Astrocyte (in vitro differentiated cells and primary cell): ENCODE measurements at places on chromosomes 3 and 15. TPM values are rescaled to one million over a fixed set of nuclear protein-coding genes. Genes with fewer than 3 reads are reported as not detected.

GRCh38 chr3:190302212-190302867 is 19.9 kb downstream of the CLDN1 start:
- H3K27me3 ChIP-seq: no peaks in the 10 kb centered on the region
- no peak overlapping the region for H3K4me3 ChIP-seq
- H3K27ac ChIP-seq: no peak overlapping the region
- DNase-seq: no peak
- H3K4me1 ChIP-seq: peaks cover 5% of the 10 kb centered on the region

DNA sequence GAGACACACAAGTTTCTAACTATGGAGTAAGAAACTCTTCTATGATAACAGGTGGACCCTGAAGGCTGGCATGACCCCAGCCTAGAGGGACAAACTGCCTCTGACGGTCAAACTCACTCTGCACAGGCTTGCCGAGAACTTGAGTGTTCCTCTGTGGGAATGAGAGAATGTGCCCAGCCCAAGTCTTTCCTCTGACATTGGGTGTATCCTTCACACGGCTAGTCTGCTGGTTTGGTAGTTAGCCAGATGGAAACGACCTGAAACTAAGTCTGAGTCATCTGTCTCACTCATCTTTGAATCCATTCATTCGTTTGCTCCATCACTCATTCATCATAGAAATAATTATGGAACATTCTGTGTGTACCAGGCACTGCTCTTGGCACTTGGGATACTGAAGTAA is 198.4 kb downstream of the ATP10A start:
- no peak overlapping the region for H3K27ac ChIP-seq
- no peak overlapping the region for H3K4me3 ChIP-seq
- no peaks in the 10 kb centered on the region for H3K36me3 ChIP-seq
- H3K27me3 ChIP-seq: no peaks in the 10 kb centered on the region

DNA sequence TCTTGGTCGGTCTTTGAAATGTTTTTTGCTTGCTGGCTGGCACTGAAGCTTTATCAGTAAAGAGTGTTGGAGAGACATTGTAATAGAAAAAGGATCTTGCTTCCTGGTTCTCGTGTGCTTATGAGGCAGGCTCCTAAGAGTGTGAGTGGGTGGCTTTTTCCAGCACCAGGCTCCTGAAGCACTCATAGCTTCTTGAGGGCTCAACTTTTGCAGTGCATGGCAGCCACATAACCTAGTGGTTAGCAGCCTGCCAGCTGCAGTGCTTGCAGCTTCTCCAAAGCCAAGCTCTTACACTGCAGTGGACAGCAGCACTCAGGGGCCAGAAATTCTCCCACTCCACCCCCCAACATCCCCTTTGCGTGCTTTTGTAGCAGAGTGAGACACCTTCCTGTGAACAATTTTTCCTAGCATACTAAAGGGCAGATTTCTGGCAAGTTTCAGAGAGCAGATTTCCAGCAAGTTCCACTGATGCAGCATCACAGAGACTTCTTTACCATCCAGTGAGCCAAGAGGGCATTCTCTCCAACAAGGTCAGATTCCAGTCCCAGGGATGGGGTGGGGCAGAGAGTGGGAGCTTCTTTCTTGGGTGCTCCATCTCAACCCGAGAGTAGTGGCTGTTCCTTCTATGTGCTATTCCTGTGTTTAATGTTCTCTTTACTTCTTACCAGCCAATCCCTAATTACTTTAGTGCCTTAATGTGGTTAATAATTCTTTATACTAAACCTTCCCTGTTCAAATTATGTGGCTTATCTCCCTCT is 15.8 kb upstream of the ARHGEF26 start:
- no peaks in the 10 kb centered on the region for H3K27me3 ChIP-seq
- no peaks in the 10 kb centered on the region for H3K36me3 ChIP-seq
- no peak overlapping the region for H3K4me3 ChIP-seq
- no peaks in the 10 kb centered on the region for H3K4me1 ChIP-seq

Gene LNP1
- total RNA-seq: 2.5 and 2.6 TPM in 2 replicates

DNA sequence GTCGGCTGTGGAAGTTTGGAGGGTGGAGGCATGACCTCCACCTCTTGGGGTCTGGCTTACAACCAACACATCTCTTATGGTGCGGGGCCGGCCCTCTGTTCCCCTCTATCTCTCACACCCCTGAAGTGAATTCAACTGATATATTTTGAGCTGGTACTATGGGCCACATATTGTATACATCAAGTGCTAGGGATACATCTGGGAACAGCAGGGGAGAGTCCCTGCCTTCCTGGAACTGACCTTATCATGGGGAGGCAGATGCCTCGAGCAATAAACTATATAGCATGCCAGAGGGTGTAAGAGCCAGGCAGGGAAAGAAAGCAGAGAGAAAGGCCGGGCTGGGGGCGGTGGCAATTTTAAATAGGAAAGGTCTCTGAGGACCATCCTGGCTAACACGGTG is 60.4 kb upstream of the TRPM1 start:
- no peaks in the 10 kb centered on the region for H3K4me1 ChIP-seq
- DNase-seq: no peak
- H3K4me3 ChIP-seq: no peak overlapping the region
- no peaks in the 10 kb centered on the region for H3K36me3 ChIP-seq
- no peaks in the 10 kb centered on the region for H3K27me3 ChIP-seq

- no peak overlapping the region for H3K4me3 ChIP-seq
- no peaks in the 10 kb centered on the region for H3K27me3 ChIP-seq
- peak; percentile 60 for DNase-seq
- peaks cover 5% of the 10 kb centered on the region for H3K4me1 ChIP-seq
Observed at GRCh38 chr3:165466856-165467255, 270.7 kb upstream of the SLITRK3 start.

DNA sequence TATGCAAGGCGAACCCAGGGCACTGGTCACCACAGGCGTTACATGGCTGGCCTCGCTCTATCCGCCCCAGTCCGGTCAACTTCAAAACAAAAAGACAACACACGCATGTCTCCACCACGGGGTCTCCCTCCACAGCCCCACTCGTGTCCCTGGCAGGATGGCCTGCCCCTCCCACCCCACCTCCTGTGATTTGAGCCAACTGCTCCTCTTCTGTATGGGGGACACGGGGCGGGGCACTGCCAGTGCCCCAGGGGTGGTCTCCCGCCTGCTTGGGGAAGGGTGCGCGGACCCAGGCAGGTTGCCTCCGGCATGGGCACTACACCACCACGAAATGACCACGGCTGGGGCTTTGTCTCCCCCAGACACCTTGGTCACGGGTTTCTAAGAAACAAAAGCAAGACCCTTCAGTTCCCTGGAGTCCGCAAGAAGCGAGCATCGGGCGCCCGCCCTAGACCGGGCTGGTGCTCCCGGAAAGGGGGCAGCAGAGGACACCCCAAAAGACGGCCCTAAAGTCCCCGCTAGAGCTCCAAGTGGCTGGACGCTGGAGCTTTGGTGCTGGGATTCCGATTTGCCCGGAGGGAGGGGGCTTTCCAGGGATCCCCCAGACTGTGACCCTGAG is 219.3 kb upstream of the PRICKLE2 start:
- peaks cover 29% of the 10 kb centered on the region for H3K27me3 ChIP-seq
- no peak for DNase-seq
- no peaks in the 10 kb centered on the region for H3K36me3 ChIP-seq
- H3K27ac ChIP-seq: no peak overlapping the region
- peaks cover 22% of the 10 kb centered on the region for H3K4me1 ChIP-seq
- H3K4me3 ChIP-seq: peak overlapping the region; percentile 58

DNA sequence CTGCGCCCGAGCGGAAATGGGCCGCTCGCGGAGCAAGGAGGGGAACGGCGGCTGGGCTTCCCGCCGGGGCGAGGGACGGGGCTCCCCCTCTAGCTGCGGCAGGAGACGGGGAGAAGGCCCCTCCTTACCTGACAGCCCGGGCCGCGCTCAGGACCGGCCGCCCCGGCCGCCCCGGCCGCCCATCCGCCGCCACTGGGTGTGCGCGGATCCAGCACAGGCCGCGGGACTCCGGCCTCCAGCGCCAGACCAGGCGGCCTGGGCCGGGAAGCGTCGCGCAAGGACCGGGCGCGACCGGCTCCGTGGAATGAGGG is 296 bp downstream of the TPRA1 start:
- H3K27me3 ChIP-seq: no peaks in the 10 kb centered on the region
- H3K4me1 ChIP-seq: peaks cover 30% of the 10 kb centered on the region
- no peak for DNase-seq
- H3K4me3 ChIP-seq: peak overlapping the region; percentile 84

Gene CCR4
- total RNA-seq: not detected in 2 replicates

DNA sequence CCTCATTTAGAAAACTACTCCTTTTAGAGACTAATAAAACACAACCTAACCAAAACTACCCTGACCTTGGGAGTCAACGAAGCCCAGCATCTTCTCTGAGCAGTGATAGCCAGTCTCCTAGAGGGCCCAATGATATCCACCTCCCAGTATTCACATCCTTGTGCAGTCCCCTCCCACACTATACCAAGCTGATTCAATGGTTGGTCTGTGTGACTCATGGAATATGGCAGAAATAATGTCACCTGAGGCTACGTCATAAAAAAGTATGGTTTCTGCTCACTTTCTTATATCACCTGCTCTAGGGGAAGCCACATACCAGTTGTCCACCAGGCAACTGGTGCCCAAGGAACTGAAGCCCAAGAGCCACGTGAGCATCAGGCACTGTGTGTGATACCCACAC is 21.4 kb upstream of the USF3 start:
- no peaks in the 10 kb centered on the region for H3K27me3 ChIP-seq
- no peak overlapping the region for H3K27ac ChIP-seq
- H3K4me1 ChIP-seq: no peaks in the 10 kb centered on the region
- H3K4me3 ChIP-seq: no peak overlapping the region
- peaks cover 22% of the 10 kb centered on the region for H3K36me3 ChIP-seq
